ENCODE measurements at places on chromosomes 1 and 21.

- peak; percentile 79 for DNase-seq
These were observed 129.9 kb downstream of the SLC30A10 start for GRCh38 chr1:219798283-219799030.

GRCh38 chr1:204530932-204531331, 14.7 kb downstream of the MDM4 start:
- DNase-seq = no peak

GRCh38 chr1:26005434-26006105, 7.7 kb upstream of the PAFAH2 start:
- DNase-seq = no peak

- no peak for DNase-seq
These were observed 11.8 kb downstream of the UBIAD1 start for GRCh38 chr1:11284784-11285183.

GRCh38 chr1:216700779-216701178, 22.4 kb downstream of the ESRRG start:
- peak; percentile 41 for DNase-seq

DNA sequence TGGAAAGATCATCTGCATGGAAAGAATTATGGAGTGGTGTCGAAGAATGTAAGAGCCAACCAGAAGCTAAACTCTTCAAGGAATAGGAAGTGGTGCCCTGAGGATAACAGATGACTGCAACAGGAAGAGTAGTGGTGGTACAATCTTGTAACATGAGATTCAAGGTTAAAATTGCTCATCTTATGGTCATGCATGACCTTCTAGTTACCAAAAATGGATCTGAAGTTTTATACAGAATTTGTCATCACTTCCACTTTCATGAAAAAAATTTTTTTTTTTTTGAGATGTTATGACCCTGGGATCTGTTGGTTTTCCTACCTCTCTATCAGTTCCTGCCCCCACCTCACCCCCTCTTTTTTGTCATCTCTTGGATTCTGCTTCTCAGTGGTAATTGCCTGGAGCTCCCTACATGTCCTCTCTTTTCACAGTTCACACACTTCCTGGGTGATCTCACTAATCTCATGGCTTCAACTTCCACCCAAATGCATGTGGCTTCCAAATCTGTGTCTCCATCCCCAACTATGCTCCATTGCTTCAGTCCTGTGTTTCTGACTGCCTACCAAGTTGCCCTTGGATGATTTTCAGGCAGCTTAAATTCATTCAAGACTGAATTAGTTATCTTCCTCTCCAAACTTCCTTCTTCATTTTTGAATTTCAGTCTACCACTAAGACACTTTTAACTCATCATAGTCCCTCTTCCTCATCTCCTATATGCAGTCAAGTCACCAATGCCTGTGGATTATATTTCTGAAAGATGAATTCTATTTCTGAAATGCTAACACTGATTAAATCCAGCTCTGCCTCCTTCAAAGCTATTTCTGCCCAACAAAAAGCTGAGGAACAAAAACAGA, 48.4 kb downstream of the SLAMF6 start:
- DNase-seq = no peak

- DNase-seq = no peak
These were observed 102.7 kb downstream of the RUNX1 start for GRCh38 chr21:34946385-34946840.
